Stimulated activated CD8-positive, alpha-beta memory T cell treated with anti-CD3 and anti-CD28 coated beads, Interleukin-12 subunit alpha, Interleukin-12 subunit beta, amount 100 ng/mL, for 1 hour (primary cell): ENCODE measurements at places on chromosomes 6 and 20.

- DNase-seq, result no peak
These were observed 8.4 kb downstream of the GABBR1 start for GRCh38 chr6:29624520-29624961.

DNA sequence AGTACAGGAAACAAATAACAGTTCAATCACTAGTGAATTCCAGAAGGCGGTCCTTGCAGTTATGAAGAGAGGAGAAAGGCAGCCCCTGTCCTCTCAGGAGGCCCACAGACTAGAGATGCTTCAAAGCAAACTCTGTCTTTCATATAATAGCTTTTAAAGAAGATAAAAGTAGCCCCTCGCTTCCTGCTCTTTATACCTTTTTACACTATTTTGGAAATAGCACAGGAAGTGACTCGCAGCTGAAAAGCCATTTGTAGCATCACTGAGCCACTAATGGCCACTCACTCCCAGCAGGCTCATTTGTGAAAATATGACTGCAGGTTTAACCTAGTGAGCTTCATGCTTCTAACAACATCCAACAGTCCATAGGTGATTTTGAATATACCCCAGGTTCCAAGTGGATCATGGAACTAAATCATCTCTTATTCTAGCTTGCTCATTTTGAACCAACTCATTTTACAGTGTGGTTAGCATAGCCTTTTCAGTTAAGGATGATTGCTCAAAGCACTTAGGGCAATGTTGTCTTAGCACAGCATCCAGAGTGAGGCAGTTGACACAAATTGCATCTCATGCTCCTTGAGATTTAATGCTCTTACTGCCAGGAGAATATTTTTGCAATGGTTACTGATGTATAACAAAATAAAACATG is 136.0 kb upstream of the NRSN1 start:
- no peak for DNase-seq

- DNase-seq, result no peak
These were observed 11.3 kb downstream of the PREX1 start for GRCh38 chr20:48816282-48817205.

GRCh38 chr20:60292001-60292520 is 333.8 kb downstream of the CDH26 start:
- DNase-seq, result no peak

GRCh38 chr6:13423252-13423651 is 64.1 kb downstream of the GFOD1 start:
- DNase-seq, result no peak

GRCh38 chr6:39080246-39080875 is 31.8 kb downstream of the GLP1R start:
- DNase-seq, result no peak

DNA sequence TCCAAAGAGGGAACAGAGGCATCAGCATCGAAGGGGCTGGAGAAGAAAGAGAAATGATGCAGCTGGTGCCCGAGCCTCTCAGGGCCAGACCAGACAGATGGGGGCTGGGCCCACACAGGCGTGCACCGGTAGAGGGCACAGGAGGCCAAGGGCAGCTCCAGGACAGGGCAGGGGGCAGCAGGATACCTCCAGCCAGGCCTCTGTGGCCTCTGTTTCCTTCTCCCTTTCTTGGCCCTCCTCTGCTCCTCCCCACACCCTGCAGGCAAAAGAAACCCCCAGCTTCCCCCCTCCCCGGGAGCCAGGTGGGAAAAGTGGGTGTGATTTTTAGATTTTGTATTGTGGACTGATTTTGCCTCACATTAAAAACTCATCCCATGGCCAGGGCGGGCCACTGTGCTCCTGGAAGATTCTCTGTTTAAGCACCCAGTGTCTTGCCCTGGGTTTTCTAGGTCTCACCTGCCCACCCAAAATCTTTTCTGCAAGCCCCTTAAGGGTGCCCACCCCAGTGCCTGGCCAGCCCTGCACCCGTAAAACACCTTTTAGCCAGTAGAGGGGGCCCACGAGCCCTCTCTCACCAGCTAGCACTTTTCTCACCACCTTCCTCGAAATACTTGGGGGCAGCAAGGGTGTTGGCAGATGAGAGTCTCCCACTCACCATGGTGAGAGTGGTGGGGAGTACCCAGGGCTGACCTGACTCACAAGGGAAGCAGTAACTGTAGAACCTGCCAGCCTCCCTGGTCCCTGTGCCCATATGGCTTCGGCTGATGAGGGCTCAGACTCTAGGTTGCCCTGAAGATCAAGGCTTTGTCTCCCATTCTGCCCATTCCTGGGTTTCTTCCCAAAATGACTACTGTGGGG is 35.7 kb upstream of the ID1 start:
- peak; percentile 44 for DNase-seq

DNA sequence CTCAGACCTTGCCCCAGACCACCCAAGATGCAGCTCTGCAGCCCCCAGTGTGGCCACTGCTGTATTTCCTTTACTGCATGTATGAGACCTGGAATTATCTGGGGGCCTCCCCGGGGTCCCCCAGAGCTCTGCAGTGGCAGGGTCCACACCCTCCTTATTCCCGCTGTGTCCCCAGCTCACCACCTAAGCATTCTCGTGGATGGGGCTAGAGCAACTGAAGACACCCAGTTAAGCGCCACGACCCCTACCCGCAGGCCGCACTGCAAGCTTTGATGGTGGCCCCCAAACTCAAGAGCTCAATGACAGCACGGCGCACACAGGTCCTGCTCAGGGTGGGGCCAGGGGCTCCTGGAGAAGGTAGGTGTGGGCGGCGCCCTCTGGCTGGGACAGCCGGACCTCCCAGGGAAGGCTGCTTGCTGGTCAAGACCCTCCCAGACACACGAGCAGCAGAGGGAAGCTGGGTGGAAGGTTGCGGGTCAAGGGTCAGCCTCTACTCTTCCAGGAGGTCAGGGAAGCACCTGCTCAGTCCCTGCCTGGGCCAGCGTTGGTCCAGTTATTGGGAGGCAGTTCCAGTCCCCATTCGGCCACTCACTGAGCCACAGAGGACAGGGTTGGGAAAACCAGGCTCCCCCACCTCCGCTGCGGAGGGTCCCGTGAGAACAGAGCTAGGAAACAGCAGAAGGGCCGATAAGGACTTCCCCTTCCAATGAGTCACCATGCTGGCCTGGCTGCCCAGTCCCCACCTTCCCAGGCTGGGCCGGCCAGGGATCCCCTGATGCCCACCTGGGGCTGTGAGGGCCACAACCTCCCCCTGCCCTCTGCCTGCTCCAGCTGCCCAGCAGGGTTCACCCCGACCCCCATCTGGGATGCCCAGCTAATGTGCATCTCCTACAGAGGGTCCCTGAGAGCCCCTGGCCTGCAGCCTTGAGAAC is 2.9 kb downstream of the LAMA5 start:
- DNase-seq, result no peak

DNA sequence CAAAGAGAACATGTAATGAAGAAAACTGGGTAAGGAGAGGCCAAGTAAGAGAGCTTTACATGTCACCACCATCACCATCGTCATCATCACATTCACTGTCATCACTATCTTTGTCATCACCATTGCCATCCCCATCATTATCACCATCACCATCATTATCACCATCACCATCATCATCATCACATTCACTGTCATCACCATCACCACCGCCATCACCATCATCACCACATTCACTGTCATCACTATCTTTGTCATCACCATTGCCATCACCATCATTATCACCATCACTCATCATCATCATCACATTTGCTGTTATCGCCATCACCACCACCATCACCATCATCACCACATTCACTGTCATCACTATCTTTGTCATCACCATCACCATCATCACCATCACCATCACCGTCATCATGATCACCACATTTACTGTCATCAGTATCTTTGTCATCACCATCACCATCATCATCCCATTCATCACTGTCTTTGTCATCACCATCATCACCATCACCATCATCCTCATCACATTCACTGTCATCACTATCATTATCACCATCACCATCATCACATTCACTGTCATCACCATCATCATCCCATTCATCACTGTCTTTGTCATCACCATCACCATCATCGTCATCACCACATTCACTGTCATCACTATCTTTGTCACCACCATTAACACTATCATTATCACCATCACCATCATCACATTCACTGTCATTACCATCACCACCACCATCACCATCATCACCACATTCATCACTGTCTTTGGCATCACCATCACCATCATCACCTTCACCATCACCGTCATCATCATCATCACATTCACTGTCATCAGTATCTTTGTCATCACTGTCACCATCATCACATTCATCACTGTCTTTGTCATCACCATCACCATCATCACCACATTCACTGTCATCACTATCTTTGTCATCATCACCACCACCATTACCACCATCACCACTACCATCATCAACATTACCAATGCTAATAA is 172.3 kb downstream of the ERMARD start:
- no peak for DNase-seq

DNA sequence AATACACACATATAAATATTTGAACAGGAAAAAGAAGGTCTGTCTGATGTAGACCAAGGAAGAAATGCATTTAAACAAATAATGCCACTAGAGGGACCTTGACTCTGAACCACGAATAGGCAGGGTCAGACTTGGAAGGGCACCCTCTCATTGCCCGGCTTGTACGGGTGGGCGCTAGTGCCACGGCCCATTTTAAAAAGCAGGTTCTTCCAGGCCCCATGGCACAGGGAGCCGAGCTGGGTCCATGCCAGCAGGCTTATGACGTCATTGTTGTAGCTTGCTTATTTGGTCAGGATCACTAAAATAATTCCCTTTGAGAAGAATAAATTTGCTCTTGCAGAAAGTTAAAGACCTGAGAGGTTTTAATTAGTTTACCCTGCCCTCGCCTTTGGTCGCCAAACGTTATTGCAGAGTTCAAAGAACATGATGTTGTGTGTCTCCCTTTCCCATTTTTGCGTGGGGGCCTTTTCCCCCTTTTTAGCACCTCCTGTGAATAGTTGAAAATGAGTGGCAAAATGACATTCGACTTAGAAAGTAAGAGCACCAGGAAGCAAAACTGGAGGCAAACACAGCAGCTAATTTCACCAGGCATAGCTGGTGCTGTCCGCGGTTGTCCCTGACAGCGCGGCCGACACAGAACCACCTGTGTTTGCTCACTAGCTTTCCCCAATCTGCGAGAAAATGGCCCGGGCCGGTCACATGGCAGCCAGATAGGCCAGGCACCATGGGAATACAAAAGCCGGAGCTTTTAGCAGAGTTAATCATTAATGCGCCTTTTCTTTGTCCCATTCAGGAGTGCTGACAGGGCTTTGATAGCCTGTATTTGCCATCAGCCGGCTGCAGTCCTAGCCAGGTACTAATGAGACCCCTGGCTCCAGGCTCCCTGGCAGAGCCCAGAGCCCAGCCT is 93.8 kb downstream of the FOXA2 start:
- DNase-seq, result no peak

DNA sequence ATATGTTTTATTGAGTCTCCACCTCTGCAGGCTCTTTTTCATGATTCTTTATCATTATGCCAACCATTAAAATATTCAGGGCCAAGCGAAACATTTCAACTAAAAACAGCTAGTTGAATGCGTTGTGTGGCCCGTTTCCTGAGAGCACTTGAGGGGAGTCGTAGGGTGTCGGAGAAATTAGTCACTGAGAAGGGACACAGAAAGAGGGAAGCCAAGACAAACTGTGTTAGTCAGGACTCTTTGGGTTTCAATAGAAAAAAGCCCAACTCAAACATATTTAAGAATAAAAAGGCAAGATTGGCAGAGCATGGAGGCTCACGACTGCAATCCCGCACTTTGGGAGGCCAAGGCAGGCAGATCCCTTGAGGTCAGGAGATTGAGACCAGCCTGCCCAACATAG is 58.9 kb downstream of the MAFB start:
- no peak for DNase-seq

- DNase-seq, result no peak
These were observed 1272.1 kb downstream of the EPHA7 start for GRCh38 chr6:92147246-92147645.

DNA sequence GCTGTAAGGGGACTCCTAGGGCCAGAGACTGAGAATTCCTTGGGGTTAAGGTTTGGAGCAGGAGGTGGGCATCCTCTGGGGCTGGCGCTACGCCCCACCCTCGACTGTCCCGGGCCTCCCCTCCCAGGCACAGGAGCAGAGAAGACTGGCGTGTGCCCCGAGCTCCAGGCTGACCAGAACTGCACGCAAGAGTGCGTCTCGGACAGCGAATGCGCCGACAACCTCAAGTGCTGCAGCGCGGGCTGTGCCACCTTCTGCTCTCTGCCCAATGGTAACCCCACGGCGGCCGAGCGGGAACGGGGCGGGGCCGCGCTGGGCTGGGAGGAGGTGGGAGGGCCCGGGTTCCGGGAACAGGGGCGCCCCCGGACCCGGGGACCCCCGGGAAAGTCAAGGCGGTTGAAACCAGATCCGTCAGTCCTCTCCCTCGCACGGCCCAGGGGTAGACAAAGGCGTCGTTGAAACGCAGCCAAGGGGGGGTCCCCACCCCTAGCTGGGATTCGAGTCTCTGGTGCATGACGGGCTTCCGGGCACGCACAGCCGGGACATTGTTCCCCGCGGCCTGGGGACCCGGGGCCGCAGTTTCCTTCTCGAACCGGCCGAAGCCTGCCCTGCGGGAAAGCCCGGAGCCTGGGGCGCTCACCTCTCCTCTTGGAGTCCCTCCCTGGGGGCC is 844 bp downstream of the WFDC2 start:
- DNase-seq, result no peak

DNA sequence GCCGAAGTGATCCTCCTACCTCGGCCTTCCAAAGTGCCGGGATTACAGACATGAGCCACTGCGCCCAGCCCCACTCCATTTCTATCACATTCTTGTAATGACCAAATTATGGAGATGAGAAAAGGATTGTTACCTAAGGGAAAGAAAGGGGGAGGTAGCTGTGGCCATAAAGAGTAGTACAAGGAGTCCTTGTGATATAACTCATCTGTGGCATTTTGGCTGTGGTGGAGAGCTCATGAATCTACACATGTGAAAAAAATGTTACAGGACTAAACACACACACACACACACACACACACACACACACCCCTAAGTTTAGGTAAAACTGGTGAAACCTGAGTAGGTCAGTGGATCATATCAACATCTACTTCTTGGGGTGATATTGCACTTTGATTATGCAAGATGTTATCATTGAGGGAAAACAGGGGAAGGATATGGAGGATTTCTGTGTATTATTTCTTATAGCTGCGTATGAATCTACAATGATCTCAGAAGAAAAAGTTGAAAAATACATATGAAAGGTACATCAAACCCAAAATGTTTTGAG is 251.5 kb downstream of the TSHZ2 start:
- no peak for DNase-seq

- no peak for DNase-seq
These were observed 47.3 kb downstream of the L3MBTL3 start for GRCh38 chr6:130065609-130066156.

DNA sequence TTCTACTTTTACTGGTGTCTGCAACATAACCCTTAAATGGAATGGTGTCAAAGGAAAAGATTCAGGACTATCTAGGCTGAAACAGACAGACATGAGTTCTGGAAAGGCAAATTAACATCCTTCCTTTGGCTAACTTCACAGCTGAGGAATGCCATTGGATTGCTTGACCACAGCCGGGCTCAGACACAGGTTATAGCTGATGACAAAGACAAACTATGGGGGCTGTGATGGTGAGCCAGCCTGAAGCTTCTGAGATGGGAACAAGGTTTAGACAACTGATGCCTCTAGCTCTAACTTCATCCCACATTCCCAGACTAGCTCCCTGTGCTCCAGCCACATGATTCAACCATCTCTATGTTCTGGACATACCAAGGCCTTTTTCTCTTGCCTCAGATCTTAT is 15.3 kb downstream of the POLR1C start:
- DNase-seq, result no peak
